Left renal pelvis (tissue), 4 donors: ENCODE measurements at places on chromosomes 5 and 9. TPM values are rescaled to one million over a fixed set of nuclear protein-coding genes. Genes with fewer than 3 reads are reported as not detected.

DNA sequence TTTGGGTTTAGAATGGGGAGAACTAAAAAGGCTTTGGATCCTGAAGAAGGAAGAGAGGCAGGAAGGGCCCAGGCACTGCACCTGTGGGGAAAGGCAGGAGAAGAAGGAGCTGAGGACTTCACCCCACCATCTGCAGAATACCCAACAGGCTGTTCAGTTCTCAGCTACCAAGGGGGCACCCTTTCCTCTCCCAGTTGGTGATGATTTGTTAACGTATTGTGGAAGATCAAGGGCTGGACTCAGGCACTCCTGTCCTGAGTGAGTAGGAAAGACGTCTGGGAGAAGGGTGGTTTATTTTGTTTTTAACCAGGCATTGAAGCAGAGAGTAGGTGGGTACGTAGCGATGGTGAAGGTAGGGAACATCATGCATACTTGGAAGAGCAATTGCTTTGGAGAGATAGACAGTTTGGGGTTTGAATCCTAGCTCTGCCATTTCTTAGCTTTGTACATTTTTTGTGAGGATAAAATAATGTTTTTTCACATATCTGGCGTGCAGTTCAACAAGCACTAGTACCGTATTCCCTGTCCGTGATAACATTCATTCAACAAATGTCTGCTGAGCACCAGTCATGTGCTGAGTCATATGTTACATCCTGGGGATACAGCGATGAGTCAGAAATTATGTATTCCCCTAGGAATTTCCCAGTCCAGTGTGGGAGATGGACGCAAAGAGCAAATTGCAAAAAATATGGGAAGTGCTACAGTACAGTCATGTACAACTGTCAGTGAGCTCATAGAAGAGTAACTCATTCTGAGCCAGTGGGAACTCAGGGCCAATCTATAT, 2.1 kb downstream of the MSANTD3 start:
- DNase-seq = no peak

- DNase-seq = peak; percentile 84
Observed at GRCh38 chr5:154940772-154941620, at the start of gene MRPL22. Gene MRPL22 (plus strand): TSS chr5:154941073. CDS start chr5:154941111, 38 bp downstream.

- DNase-seq = no peak
Observed at GRCh38 chr9:4937446-4937845, 47.6 kb upstream of the JAK2 start.

GRCh38 chr9:116232424-116233159, 79.0 kb downstream of the PAPPA start:
- DNase-seq = no peak

Gene TERT
- 0.37 TPM for polyA plus RNA-seq

DNA sequence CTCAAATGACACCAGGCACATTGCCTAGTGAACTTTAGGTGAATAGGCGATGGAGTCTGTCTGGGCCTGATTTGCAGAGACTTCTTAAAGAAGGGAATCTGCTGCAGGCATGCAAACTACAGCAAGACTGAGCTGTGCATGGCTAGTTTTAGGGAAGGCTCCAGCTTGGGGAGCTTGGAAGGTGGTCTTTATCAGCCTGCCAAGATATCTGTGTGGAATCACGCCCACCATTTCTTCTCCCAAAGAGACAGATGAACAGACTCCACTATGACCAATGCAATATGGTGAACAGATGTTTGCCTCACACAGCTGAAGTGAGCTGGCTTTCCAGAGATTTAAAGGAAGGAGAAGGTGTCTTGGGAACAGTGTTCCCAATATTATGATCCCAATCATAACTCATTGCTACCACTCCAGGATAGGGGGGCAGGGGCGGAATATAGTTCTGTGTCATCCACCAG, 129.0 kb upstream of the HMHB1 start:
- DNase-seq = no peak

- no peak for DNase-seq
Observed at GRCh38 chr5:157454273-157454672, 5.7 kb upstream of the NIPAL4 start.

- no peak for DNase-seq
Observed at GRCh38 chr9:23669776-23670175, 156.3 kb downstream of the ELAVL2 start.
